GM12891 (cell line): ENCODE measurements at places on chromosomes 13 and 19.

DNA sequence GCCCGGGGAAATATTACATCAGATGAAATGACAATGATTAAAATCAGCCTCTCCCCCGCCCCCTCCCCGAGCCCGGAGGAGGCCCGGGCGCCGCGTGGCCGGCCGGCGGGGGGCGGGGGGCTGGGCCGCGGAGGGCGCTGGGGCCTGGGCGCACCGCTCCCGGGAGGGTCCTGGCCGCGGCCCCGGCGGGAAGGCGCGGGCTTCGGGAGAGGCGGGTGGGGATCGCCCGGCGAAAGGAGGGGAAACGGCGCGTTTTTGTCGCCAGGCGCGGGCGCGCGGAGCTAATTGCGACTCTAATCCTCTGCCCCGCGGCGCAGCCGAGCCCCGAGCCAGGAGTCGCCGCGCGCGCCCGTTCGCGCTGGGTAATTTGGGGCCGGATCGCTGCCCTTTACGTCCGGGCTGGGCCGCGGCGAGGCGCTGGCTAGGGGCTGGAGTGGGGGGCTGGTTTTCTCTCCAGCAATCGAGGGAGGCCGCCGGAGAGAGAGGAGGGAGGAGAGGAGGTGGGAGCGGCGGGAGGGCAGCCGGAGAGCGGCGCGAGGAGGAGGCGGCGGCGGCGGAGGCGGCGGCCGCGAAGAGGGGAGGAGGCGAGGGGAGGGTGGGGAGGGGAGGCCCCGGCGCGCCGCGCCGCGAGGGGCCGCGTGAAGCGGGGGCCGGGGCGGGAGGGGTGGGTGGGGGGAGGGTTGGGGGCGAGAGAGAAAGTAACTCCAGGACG is at the start of gene KCTD15:
Gene KCTD15 (plus strand): TSS at position 707 of the 712 bp plus-strand sequence. CDS start 3,585 bp downstream, outside the sequence.
- no peak for DNase-seq

- DNase-seq, result no peak
Measured at GRCh38 chr19:15820646-15821045, 5.2 kb upstream of the OR10H1 start.

DNA sequence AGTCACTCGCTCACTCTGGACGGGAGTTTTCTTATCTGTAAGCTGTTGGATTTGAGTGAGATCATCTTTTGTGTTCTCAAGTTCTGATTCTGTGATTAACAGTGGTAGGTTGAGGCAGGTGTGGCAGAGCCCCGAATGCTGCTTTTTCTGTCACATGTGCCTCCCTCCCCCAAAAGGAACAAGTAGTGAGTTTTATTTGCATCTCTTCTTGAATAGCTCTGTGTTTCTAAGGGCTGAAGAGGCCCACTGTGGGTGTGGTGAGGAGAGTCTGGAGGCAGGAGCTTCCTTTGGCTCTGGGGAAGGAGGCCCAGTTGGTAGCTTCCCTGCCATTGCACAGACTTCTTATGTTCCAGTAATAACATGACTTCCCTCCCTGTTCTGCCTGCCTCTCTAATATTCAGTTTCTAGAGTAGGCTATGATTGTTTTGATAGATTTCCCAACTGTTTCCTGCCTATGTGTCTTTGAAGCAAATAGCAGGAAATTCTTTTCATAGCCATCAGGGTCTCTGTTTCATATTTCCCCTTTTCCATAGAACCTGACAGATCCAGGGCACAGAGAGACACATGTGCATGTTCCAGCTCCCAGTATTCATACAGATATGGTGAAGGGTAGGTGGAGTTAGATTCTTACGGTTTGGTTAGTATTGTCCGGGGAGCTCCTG is 23.9 kb upstream of the CXCL17 start:
- peak; percentile 10 for DNase-seq

DNA sequence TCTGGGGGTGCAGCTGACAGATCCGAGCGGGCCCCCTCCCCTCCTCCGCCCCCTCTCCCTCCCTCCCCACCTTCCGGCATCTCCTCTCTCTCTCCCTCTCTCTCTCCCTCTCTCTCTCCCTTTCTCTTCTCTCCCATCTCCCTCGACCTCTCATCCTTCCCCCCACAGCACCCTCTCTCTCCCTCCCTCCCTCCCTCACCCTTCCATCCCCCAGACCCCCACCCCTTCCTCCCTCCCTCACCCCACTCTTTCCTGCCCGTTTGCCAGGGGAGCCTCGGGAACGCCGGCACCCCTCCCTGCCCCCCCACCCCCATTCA is 666 bp downstream of the CELF5 start:
- no peak for DNase-seq

DNA sequence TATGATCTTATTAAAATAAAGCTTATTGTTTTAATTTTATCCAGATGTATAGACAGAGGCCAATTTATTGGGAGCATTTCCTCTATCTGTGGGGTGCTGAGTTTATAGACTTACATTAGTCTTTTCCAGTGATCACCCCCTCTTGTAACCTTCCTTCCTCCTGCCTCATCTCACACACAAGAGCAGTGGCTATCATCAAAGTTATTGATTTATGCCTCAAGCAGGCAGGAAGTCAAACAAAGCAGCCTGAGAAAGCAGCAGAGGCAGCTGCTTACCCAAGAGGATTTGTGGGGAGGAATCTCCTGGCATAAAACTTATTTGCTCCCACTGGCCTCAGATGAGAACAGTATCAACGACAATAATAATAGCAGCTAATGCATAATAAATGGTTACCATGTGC is 26.3 kb upstream of the DCLK1 start:
- DNase-seq, result no peak

DNA sequence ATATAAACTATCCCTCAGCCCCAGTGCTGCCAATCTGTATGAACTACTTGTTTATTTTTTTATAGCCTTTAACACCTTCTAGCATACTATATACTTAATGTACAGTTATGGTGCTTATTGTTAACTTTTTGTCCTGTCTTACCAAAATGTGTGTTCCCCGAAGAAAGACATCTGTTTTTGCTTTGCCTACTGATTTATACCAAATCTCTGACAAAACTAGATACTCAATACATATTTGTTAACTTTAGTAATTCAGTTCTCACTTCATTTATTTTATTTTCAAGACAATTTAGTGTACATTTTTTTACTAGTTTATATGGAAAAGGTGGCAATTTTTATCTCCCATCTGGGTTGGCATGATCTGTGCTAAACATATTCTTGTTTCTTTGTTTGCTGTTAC is 824.3 kb upstream of the ATXN8OS start:
- DNase-seq, result no peak

DNA sequence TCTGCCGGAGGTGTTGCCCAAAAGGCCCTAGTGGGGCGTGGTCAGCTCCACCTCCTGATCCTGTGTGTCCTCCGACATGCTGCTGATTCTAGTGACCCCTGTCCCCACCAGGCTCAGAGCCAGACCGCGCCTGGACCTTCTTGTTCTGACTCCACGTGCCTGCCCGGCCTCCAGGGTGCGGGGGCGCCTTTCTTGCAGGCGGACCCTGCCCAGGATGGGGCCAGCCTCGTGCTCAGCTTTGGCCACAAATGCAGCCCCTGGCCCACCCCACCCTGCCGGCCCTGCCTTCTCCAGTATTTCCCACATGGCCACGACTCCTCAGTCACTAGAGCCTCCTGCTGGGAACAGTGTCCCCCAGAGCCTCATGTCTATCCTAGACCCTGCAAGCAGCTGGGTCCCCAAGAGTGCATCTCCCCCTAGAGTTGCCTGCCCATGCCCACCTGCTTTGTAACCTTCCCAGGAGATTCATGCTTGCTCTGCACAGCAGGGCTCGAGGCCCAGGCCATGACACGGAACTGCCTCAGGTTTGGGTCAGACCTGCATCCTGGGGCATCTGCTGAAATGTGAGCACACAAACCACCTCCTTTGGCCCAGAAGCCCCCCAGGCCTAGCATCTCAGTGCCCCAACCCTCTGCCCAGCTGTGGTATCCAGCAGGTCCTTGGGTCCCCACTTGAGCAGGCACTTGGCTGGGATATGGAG is 27.0 kb downstream of the TMEM161A start:
- no peak for DNase-seq
